DND-41 (cell line): ENCODE measurements at places on chromosomes 13 and 19.

GRCh38 chr13:41344358-41344757 lies 33.3 kb downstream of the NAA16 start:
- no peak for DNase-seq

DNA sequence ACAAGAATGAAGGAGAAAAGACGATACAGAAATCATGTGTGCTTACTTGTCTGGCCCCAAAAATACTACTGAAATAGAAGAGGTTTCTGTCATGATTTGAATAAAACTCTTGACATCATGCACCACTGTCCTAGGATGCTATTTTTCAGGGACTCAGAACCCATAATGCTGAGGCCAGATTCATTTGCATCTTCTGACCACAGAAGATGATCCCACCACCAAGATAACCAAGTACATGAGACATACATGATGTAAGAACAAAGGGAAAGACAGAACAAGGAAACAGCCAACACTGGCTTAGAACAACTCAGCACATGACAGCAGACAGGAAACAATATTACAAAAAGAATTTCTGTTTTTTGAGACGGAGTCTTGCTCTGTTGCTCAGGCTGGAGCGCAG lies 2.5 kb downstream of the ZNF552 start:
- DNase-seq = no peak

GRCh38 chr13:23794267-23795161 lies 94.7 kb downstream of the MIPEP start:
- no peak for DNase-seq

DNA sequence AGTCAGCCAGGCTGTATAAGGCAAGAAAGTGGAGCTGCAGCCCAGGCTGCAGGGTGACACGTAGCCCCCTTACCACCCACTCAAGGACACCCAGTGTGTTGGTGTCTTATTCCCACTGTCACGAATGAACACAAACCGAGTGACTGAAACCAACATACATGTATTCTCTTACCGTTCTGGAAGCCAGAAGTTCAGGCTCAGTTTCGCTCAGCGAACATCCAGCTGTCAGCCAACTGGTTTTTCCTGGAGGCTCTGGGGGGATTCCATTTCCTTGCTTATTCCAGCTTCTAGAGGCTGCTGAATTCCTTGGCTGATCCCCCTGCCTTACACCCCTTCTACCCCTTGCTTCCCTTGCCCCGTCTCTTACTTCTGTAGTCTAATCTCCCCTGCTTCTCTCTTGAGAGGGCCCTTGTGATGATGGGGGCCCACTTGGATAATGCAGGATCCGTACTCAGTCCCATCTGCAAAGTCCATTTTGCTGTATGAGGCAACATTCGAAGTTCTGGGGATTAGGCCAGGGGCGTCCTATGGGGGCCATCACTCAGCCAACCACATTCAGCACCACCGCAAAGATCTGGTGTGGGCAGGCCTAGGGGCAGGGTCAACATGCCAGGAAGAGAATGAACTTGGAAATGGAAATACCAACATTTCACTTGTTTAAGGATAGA lies 47.3 kb upstream of the MTIF3 start:
- DNase-seq = no peak

DNA sequence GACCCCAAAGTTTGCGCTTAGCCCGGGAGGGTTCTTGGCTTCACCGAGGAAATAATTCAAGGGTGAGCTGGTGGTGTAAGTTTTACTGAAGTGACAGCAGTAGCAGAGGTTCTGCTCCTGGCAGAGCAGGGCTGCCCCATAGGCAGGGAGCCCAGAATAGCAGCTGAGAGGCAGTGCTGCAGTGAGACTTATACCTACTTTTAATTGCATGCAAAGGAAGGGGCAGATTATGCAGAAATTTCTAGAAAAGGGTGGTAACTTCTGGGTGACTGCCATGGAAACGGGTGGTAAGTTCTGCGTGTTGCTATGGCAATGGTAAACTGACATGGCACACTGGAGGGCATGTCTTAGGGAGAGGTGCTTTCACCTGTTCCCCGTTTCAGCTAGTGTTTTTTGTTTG lies 17.5 kb upstream of the CAMSAP3 start:
- no peak for DNase-seq

DNA sequence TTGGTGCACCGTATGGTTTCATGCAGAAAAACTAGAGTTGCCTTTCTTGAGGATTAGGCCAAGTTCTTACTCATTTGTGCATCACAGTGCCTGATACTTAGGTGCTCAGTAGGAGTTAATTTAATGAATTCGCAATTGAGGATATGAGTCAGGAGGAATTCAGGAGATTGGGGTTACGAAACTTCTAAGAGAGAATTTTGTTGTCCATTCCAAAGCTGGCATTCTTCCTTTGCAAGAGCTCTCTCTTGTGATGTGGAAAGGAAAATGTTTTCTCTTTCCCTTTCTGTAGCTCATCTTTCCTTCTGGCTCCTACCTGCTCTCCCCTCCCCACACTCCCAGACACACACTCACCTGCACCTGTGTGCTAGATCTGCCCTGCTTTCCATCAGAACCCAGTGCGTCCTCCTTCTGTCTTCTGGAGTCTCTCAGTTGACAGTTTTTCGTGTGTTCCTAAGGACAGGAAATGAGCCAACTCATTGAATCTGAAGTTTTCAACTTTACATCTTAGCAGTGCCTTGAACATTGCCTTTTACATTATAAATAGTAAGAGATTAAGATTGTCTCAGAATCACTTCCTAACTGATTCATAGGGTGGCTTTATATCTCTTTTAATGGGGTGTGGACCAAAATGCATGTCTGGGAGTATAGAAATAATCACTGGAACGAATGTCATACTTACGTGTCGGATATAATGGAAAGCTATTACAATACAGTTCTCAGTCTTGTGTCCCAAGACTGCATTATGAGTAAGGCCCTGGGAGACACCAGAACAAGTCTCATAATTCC lies 19.7 kb upstream of the ERCC5 start:
- no peak for DNase-seq
